ENCODE measurements at places on chromosomes 6 and 20.

- DNase-seq, result no peak
These were observed 261.4 kb downstream of the ZFAND3 start for GRCh38 chr6:38080889-38081288.

GRCh38 chr6:28537065-28537464, 11.4 kb downstream of the GPX5 start:
- DNase-seq, result no peak

DNA sequence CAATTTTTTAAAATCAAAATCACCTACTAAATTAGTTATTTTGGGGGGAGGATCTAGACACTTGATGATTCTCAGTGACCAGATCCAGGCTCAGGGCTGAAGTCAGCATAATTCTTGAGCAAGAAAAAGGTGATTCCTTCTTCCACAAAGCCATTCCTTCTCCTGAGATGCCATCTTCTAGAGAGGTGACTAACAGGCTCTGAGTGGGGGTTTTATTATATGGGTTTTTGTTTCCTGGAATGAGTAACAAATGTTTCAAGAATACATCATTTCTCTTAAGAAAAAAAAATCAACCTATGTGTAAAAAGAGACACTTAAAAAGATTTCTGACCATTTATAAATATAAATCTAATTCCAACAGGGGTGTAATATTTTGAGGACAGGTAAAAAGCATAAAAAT, 154.3 kb downstream of the NFATC2 start:
- no peak for DNase-seq

DNA sequence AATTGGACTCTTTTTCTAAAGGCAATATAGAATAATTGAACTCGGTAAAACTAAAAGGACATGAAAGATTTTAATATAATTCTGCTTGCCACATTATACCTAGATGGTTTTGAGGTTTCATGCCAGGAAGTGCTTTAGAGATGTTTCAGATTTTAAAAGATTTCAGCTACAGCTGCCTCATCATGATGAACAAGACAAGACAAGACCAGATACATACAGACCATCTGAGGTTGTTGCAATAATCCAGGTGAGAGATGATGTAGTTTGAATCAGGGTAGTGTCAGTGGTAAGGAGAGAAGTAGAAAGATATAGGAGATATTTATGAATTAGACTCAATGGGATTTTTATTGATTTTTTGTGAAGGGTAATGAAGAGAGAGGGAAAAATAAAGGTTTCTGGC, 374.3 kb upstream of the HSF2 start:
- DNase-seq, result no peak

DNA sequence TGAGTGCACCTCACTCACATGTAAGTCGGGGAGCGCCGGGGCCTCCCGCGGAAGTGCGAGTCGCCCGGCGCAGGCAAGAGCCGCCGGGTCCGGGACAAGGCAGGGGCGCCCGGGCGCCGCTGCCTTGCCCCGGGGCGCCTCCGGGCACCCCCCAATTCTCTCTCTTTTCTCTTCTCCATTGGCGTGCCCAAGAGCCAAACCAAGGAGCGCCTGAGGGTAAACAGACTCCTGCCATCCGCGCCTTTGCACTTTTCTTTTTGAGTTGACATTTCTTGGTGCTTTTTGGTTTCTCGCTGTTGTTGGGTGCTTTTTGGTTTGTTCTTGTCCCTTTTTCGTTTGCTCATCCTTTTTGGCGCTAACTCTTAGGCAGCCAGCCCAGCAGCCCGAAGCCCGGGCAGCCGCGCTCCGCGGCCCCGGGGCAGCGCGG, 36.8 kb downstream of the GNAS start:
- DNase-seq, result no peak

- no peak for DNase-seq
These were observed 566.2 kb upstream of the NRSN1 start for GRCh38 chr6:23559587-23560343.

GRCh38 chr20:12598894-12599293, 409.9 kb upstream of the SPTLC3 start:
- no peak for DNase-seq

- DNase-seq, result no peak
These were observed 37.5 kb downstream of the NOX3 start for GRCh38 chr6:155418017-155418761.

DNA sequence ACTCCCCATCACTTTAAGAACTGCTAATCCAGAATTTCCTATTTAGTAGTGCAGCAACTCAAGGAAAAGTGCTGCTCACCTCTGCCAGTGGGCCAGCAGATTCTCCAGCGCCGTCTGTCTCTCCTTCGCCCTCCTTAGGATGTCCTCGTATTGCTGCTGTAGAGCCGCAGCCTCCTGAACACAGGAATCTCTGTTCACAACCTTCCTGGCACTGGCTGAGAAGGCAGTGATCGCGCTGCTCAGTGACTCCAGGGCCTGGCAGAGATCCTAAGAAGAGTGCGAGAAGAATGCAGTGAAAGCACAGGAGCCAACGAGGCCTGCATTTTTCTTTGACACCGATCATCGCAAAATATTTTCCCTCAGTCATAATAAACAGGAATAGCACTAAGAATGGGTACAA, 209.0 kb downstream of the SYNE1 start:
- no peak for DNase-seq

DNA sequence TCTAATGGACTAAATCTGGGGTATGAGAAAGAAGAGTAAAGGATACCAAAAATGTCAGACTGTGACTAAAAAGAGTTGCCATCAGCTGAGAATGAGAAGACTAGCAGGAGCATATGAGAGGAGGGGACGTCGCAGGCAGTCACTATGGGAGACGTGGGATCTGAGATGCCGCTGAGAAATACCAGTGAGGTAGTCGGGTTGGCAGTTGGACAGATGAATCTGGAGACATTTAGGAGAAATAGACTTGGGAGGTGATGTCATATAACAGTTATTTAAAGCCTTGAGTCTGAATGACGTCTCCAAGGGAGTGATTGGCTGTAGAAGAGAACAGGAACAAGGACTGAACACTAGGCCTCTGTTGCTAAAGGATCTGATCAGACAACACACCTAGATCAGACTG, 51.5 kb upstream of the TRIM26 start:
- no peak for DNase-seq

DNA sequence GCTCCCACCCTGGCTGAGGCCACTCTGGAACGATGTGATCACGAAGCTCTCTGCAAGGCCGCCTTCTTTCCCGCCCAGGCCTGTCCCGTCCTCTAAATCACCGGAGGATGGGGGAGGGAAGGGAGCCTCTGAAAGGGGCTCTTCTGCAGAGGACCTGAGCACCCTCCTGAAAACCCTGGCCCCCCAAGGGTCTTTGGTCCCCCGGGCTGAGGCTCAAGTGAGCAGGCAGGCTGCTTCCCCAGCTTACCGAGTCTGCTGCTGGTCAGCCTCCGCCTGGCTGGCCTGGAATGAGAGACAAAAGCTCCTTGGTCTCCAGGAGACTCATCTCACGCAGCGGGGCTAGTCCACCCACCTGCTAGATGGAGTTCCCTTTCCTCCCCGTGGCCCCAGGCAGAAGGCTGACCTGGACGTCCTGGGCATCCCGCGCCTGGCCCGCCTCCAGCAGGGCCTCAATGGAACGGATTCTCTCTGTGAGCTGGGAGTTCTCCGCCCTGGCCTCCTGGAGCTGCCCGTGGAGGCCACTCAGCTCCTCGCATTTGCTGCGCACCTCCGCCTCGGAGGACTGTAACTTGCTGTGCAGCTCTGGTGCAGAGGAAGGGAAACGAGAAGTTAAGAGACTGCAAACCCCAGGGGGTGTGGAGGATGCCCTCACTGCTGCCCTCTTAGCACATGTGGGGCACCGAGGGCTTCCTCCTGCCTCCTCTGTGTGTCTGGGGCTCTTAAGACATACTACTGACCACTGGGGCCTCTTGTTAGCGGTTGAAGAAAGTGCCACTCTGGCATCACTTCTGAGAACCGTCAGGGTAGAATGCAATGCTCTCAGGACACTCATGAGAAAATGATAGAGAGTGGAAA, 54.7 kb downstream of the RRBP1 start:
- DNase-seq, result no peak

DNA sequence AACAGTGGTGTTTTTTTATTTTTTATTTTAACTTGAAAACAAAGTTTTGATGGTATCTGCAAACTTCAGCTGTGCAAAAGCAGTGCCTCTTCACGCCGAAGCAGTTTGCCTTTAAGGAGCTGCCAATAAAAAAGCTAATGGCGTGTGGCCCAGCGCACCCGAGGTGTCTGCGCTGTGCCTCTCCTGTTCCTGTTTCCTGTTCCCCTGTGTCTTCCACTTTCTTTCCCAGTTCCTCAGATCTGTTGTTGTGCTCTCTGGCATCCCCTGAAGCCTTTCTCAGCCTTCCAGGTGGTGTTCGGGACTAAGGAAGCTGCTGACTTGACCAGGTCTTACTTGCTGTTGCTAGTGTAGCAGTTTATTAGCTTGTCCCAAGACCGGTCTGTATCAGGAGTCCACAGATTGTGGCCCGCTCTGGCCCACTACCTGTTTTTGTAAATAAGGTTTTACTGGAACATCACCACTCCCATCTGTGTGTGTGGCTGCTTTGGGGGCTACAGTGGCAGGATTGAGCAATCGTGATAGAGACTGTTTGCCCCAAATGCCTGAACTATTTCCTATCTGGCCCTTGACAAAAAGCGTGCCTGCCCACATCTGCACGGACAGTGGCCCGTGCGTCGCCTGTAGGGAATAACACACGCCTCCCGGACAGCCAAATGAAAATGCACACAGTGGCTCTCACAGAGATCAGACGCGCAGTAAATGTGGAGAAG, 178.3 kb downstream of the TMEM242 start:
- DNase-seq, result no peak

DNA sequence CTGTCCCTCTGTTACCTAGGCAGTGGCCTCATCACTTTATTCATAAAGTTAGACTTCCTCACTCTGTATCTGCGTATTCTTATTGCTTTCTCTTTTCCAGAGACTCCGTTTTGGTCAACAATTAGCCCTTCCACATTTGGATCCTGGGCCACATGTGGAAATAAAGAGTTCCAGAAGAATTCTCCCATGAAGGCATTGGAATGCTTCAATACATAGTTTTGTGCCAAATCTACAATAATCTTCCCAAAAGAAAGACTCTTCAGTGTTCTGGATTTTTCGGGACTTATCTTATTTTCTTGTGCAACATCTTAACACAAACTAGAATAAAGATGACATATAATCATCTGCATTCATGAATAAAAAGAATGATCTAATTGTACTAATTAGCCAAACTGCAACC, 187.7 kb upstream of the BMP2 start:
- no peak for DNase-seq

DNA sequence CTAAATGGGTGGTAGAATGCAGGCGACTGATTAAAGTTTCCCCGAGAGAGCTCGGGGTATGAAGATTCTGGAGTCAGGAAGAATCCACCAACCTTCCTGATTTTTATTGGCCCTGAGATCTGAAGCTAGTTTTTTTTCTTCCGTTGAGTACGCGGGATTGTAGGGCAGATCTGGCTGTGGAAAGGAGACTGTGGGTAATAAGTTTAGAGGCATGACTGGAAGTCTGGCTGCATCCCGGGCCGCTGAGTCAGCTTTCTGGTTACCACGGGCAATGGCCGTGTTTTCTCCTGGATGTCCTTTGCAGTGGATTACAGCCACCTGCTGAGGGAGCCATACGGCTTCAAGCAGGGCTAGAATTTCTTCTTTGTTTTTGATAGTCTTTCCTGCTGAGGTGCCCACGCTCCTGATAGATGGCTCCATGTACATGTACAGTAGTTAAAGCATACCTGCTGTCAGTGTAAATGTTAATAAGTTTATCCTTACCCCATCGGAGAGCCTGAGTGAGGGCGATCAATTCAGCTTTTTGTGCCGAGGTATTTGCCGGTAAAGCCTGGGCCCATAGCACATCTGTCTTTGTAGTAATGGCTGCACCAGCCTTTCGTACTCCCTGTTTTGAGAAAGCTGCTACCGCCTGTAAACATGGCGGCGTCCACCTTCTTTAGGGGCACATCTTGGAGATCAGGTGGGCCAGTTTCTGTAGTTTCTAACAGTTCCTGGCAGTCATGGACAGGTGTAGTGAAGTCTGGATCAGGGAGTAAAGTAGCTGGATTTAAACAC, 154.0 kb downstream of the TRIM27 start:
- DNase-seq, result peak; percentile 17

- no peak for DNase-seq
These were observed 585.7 kb downstream of the TENT5A start for GRCh38 chr6:81166770-81167169.

DNA sequence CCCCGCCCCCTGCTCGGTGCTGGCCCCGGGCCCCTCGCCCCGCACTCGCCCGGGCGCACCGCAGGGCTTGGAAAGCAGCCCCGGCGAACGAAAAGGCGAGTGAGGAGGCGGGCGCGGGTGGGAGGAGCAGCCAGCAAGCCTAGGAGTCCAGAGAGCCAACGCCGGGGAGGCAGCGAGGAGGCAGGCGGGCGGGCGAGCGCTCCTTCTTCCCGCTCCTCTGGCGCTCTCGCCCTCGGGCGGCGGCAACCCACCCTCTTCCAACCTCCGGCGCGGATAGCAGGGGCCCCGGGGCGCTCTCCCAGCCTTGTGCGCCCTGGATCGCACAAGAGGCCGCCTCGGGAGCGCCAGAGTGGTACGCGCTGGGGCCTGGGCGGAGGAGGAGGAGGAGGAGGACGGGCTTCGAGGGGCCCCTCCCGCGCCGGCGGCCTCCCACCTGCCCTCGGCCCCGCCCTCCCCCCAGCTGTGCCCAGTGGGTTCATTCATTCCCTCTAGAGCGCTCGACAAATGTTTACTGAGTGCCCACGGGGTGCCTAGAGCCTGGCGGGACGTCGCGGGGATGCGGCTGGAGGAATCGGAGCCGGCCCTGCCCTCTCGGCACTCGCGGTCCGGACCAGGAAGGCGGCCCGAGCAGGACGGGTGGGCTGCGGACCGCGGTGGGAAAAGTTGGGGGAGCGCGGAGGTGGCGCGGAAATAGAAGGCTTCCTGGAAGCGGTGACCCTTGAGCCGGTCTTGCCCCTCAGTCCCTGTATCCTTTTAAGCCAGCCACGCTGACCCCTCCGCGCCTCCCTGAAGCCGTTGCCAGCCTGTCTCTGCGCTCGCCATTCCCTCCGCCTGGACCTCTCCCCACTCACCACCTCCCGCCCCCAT, at the start of gene BMP7:
BMP7 (minus strand) TSS at position 351 of the 867 bp plus-strand sequence. CDS start 519 bp downstream, outside the sequence.
- DNase-seq, result no peak

DNA sequence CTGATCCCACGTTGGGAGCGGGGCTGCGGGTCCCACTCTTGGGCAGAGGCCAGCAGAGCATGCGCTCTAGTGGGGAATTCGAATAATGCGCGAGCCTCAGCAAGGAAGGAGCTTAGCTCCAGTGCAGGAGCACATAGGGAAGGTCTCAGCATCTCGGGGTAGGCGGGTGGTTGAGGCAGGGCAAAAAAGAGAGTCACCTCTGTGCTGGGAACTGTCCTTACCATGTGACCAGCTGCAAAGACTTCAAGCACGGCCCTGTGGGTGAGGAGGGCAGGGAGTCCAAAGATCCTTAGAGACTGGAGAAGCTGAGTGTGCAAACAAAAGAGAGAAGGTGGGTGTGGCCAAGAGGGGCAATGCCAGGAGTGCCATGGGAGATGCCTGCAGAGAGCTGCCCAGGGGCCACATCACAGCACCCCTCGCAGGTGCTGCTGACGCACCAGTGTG, 79.2 kb upstream of the CD93 start:
- DNase-seq, result no peak
